ENCODE measurements at places on chromosomes 5 and 9. TPM values are rescaled to one million over a fixed set of nuclear protein-coding genes. Genes with fewer than 3 reads are reported as not detected.

GRCh38 chr9:96453625-96454024 is 3.7 kb downstream of the HABP4 start:
- H3K27ac ChIP-seq: no peak overlapping the region
- H3K4me3 ChIP-seq: no peak overlapping the region
- peaks cover 29% of the 10 kb centered on the region for H3K4me1 ChIP-seq
- DNase-seq: no peak

Gene SLC26A2
- total RNA-seq: 7.5 TPM

DNA sequence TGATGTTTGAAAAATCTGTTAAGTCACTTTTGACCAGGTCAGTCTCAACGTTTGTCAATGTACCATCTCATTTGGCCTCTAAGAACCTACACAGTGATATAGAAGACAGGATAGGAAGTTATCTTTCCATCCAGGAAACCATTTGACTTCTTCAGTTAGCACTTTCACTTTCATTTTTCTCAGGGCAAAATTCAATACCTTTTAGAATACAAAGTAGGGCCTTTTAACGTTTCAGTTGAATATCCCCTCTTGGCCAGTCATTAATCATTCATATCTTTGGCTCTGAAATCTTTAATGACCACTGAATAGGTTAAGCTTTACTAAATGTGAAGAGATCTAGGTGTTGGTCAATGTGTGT is 101.1 kb upstream of the GNAQ start:
- peak overlapping the region; percentile 68 for H3K27ac ChIP-seq
- peaks cover 9% of the 10 kb centered on the region for H3K36me3 ChIP-seq
- no peaks in the 10 kb centered on the region for H3K27me3 ChIP-seq
- H3K4me1 ChIP-seq: peaks cover 32% of the 10 kb centered on the region
- peak overlapping the region; percentile 63 for H3K4me3 ChIP-seq
- DNase-seq: no peak

GRCh38 chr9:124337562-124337961 is 77.7 kb downstream of the PSMB7 start:
- no peak overlapping the region for H3K27ac ChIP-seq
- H3K4me3 ChIP-seq: no peak overlapping the region
- no peaks in the 10 kb centered on the region for H3K27me3 ChIP-seq
- no peaks in the 10 kb centered on the region for H3K4me1 ChIP-seq

DNA sequence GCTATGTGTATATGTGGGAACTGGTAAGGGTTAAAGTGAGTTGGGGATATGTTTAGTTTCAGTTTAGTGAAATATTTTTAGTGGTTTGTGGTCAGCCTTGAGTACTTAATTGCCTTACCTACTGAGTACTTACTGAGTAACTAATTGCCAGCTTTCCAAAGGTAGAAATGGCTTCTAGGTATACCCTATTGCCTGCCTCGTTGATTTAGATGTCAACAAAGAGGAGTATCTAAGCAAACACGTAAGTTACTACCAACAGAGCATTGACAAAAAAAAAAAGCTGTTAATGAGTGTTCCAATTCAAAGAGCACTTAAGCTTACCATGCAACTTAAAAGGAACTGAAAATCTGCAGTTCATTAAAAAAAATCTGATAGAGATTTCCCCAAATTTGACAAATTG is 8.8 kb downstream of the ATP10B start:
- H3K27me3 ChIP-seq: no peaks in the 10 kb centered on the region
- no peak for DNase-seq
- no peak overlapping the region for H3K27ac ChIP-seq
- no peak overlapping the region for H3K4me3 ChIP-seq
- H3K36me3 ChIP-seq: no peaks in the 10 kb centered on the region

DNA sequence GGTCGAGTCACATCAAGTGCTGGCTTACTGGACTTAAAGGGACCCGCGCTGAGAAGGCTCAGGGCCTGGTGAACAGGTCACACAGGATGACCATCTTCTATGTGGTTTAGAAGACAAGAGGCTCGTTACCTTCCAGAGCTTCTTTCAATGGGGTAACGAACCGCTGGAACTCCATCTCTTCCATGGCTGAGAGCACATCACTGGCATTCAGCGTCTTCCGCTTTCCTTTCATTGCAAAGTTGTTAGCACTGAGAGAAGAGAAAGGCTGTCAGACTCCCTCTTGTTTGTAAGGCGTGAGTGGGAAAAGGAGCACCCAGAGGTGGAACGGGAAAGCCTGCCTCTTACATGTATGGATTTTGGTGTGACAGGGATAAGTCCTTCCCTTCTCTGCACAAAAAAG is 994 bp downstream of the POLE3 start:
- peak overlapping the region; percentile 91 for H3K27ac ChIP-seq
- no peaks in the 10 kb centered on the region for H3K27me3 ChIP-seq
- H3K4me1 ChIP-seq: peaks cover 31% of the 10 kb centered on the region
- peaks cover 12% of the 10 kb centered on the region for H3K36me3 ChIP-seq
- DNase-seq: no peak

- H3K27me3 ChIP-seq: no peaks in the 10 kb centered on the region
- DNase-seq: no peak
- no peaks in the 10 kb centered on the region for H3K36me3 ChIP-seq
- no peak overlapping the region for H3K4me3 ChIP-seq
Observed at GRCh38 chr5:107532169-107532878, 138.4 kb downstream of the EFNA5 start.

- H3K4me3 ChIP-seq: no peak overlapping the region
- no peak for DNase-seq
- peaks cover 9% of the 10 kb centered on the region for H3K27me3 ChIP-seq
- H3K27ac ChIP-seq: no peak overlapping the region
- H3K36me3 ChIP-seq: no peaks in the 10 kb centered on the region
Observed at GRCh38 chr5:158773161-158773560, 326.6 kb downstream of the EBF1 start.

Measured in activated T-cell treated with anti-CD3 and anti-CD28 coated beads, Interleukin-2, amount 50 U/mL, for 72 hours (primary cell).